Cardiac septum (tissue), 1 donor: ENCODE measurements at places on chromosomes 1 and 21. TPM values are rescaled to one million over a fixed set of nuclear protein-coding genes. Genes with fewer than 3 reads are reported as not detected.
A peak's percentile ranks its signal among the peaks of the same experiment; 100 is the strongest.

- no peak for DNase-seq
Observed at GRCh38 chr1:238439511-238439910, 548.8 kb upstream of the ZP4 start.

The MXRA8 gene
- total RNA-seq: 30.5 TPM

GRCh38 chr1:67257173-67257535, 50.5 kb upstream of the IL12RB2 start:
- DNase-seq: no peak

- DNase-seq: peak; percentile 15
Observed at GRCh38 chr1:245678860-245679411, 524.2 kb downstream of the KIF26B start.

The DISC1 gene
- total RNA-seq: 5.5 TPM

The SRGAP2 gene
- total RNA-seq: 15.0 TPM

DNA sequence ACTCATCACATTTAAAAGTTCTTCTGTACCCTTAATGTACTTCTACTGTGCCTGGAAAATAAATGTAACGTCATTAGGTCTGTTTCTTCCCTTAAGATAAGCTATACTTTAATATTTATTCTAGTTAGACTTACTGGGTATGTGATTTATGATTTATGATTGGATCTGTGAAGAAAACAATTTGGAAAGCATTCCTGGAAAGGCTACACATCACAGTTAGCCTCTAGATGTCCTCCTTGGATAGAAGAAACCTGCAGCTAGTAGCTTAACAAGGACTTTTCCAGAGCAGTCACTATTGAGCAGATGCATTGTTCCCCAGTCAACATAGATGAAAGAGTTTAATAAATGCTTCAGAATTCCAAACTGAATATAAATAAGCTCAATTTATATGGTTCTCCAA, 22.2 kb upstream of the ABL2 start:
- DNase-seq: no peak

- no peak for DNase-seq
Observed at GRCh38 chr1:84488107-84488506, 9.0 kb downstream of the RPF1 start.

The HES3 gene
- not detected for total RNA-seq

DNA sequence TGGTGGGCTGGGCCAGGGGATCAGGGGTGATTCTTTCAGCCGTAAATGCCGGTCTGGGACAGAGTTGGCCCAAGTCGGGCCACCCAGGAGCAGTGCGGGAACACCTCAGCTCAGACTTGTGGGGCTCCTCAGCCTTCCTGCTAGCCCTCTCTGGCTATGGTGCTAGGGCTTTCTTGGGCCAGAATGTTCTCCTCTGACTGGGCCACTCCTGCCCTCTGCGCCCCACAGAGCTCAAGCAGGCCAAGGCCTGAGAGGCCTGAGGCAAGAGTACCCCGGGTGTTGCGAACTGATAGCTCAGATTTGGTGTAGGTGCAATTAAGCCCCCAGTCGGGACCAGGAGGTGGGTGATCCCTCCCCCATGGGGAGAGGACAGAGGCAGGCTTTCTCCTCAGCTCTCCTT, 51.8 kb downstream of the LGR6 start:
- no peak for DNase-seq

DNA sequence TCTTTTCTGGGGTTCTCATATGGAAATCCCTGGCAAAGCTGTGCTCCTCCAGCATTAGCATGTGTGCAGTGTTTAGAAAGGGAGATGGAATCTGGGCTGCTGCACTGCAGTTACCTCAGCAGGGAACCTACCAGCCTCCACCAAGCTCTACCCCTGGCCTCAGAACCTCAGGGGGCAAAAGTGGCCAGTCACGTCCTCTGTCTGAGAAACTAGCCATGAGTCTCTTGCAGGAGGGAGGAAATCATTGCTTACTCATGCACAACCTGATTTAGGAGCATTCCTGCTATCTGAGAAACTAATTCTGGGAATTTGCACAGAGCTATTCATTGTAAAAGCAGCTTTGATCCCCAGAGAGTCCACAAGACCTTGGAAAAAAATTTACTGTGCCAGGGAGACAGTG, 80.6 kb upstream of the IPO9 start:
- DNase-seq: no peak

DNA sequence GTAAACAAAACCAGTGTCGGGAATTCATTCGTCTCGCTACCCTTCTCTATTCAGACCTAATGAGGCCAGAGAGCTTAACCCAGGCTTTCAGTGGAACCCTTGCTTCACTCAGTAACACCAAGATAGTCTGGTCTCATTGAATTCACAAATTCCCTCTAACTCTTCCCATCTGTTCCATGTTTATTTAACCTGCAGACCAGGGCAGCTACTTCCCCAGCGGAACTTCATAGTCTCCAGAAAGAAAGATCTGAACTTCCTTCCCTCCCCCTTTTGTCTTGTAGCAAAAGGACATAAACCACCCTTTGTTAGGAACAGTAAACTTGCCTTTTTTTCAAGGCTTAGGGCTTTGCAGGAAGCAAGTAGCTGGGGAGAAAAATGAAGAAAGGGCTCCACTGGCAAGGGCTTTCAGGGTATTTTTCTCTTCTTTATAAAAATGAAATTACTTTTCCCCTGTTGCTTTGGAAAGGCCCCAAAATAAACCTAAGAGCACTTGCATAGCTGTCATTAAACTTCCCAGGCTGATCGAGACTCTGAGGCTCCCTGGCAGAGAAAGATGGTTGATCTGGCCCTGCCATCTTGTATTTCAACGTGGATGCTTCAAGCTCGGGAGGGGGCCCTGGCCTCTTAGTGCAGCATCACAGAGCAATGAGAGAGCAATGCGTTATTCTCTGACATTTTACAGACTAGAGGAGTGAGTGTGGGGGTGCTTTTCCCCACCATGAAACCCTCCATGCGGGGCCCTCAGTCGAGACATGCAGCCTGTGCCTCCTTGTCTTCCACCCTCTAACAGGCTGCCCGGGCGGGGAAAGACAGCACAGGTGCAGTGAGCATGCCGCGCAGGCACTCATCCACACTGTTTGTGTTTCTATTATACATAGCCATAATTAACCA, 30.0 kb downstream of the MIS18A start:
- no peak for DNase-seq

- no peak for DNase-seq
Observed at GRCh38 chr1:66276218-66276617, 257.7 kb upstream of the SGIP1 start.

The MTARC1 gene
- total RNA-seq: 12.8 TPM

- no peak for DNase-seq
Observed at GRCh38 chr21:26528882-26529281, 44.2 kb downstream of the CYYR1 start.

- no peak for DNase-seq
Observed at GRCh38 chr1:189682591-189682990, 795.1 kb downstream of the BRINP3 start.

The TMPRSS3 gene
- total RNA-seq: not detected

The FCN3 gene
- total RNA-seq: 32.2 TPM

The EFNA3 gene
- total RNA-seq: 1.2 TPM

DNA sequence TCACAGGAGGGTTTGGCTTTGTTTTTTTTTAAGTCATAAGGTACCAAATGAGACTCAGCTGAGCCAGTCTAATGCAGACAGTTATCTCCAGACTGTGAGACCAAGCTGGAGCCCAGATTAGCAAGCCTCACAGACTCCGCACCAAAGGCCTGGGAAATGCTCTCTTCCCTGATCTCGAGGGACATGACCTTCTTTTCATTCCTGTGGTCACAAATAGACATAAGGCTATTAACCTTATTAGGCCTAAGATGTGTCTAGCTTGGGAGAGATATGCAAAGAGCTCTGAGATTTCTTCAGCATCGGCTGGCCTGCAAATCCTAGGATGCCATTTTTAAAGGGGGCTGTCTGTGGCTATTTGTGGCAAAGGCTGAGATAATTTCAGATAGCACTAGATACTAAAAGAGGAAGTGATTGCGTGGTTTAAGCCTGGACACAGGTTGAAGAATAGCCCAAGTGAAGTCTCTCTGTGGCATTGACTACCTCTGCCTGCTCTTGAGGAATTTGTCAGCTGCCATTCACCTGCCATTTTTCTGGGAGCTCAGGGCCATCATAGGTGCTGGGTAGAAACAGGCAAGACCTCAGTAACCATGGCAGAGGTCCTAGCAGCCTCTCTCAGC, 301.3 kb downstream of the SIPA1L2 start:
- no peak for DNase-seq
